RPMI7951 (cell line): ENCODE measurements at places on chromosomes 7 and 10. TPM values are rescaled to one million over a fixed set of nuclear protein-coding genes. Genes with fewer than 3 reads are reported as not detected.
A peak's percentile ranks its signal among the peaks of the same experiment; 100 is the strongest.

ATG9B gene
- 0.24 TPM in 1 of 2 replicates, not detected in the other for total RNA-seq

ARHGAP12 gene
- total RNA-seq = 47.9 and 61.4 TPM in 2 replicates

DNA sequence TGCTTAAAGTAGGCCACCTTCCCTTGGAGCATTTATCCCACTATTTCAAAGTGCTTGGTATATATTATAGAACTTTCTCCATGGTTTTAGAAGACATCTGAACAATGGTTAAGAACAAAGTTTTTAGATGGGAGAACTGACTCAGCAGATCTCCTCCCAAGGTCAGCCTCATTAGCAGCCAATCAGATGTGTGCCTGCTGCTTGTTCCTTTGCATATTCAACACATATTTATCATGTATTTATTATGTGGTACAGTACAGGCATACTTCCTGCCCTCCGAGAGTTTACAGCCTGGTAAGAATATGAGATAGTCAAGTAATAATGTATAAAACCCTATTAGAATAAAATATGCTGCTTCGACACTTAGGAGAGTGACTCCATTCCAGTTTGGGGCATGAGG is 120.1 kb upstream of the NRP1 start:
- DNase-seq = no peak

GRCh38 chr10:48462482-48463020 is 142.3 kb downstream of the ARHGAP22 start:
- no peak for DNase-seq

GRCh38 chr7:100896732-100897608 is 1.3 kb upstream of the ACHE start:
- DNase-seq = no peak

DNA sequence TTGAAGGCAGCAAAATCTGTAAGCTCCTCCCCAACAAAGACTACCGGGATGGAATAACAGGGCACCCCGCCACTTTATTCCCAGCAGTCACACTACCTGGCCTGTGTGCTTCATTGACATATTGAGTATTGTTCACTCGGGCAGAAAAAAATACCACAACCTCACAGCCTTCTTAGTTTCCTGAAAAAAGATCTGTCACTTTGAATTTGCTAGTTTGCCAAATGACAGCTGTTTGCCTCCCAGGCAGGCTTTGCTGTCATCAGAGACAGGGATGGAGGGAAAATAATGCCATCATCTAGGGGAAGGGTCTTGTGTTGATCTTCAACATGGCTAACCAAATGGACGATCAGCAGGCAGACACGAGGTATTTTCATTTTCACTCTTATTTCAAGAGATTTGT is 26.9 kb downstream of the BMPER start:
- DNase-seq = peak; percentile 37

GRCh38 chr10:11697718-11698527 is 44.3 kb upstream of the ECHDC3 start:
- no peak for DNase-seq

- DNase-seq = no peak
Measured at GRCh38 chr7:43779045-43779812, 20.7 kb downstream of the BLVRA start.

DNA sequence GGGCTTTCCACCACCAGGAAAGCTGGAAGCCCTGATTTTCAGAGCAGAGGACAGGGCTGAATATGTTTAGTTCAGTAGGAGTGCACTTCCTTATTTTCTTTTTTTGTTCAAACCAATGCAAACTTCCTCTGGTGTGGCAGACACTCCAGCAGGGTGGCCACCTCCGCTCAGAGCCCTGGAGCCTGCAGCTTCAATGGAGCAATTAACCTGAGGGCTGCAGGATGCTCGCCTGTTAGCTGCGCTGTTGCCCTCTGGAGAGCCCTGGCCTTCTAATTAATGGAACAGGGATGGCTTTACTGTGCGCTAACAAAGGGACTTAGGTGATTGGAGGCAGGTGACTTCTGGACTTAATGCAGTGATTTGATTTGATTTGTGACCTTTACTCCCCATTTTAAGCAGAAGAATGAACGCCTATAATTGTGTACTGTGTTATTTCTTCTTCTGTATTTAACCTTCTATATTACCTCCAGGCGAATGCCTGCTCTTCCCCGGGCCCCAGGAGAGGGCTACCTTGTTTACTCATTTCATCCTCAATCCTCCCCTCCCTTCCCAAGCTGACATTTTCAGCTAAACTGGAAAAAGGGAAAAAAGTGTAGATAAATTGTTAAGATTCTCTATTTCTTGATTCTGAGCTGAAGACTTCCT is 123.0 kb upstream of the CTBP2 start:
- DNase-seq = no peak

GRCh38 chr10:35194906-35195305 is 68.3 kb downstream of the CREM start:
- DNase-seq = peak; percentile 50

- no peak for DNase-seq
Measured at GRCh38 chr10:6082496-6083395, 6.1 kb upstream of the RBM17 start.

- DNase-seq = no peak
Measured at GRCh38 chr10:8048281-8049008, 6.0 kb upstream of the GATA3 start.

GRCh38 chr10:30747633-30748032 is 118.1 kb upstream of the LYZL2 start:
- peak; percentile 89 for DNase-seq

GRCh38 chr10:17586821-17587234 is 30.3 kb downstream of the HACD1 start:
- DNase-seq = peak; percentile 20

- peak; percentile 14 for DNase-seq
Measured at GRCh38 chr10:4947039-4947634, 16.1 kb upstream of the AKR1C1 start.

DNA sequence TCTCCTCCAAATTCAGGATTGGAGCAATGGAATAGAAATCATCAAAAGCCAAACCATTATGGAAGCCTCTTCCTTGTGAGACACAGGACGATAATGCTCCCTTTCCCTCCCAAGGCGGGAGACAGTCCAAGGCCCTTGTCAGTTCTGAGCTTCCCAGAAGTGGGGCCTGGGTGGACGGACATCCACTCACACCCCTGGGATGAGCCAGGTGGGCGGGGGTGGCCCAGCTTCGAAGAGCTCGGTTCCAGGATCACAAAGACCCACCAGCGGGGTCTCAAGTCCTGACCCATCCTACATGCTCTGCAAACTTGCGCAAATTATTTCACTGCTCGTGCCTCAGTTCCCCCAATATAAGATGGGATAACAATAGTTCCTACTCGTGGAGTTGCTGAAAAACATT is 10.1 kb upstream of the FOXL3 start:
- DNase-seq = no peak

GRCh38 chr7:88268858-88269257 is 37.8 kb downstream of the STEAP4 start:
- DNase-seq = no peak

DNA sequence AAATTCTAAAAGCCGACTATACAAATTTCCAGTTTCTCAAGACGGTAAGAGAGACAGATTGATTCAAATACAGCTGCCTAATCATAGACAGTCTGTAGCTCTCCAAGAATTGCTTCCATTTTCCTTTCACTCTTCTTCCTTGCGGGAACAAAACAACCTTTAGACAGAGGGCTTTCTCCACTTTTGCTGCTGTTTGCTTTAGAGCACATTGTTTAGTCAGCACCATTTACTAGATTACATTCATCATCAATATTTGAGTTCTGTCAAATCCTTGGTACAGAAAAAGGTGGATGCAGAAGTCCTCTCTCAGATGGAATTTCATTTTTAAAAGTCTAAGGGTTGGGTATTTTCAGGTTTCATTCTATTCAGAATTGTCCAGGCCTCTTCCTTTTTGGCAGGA is 137.4 kb downstream of the CHRM2 start:
- DNase-seq = no peak

DNA sequence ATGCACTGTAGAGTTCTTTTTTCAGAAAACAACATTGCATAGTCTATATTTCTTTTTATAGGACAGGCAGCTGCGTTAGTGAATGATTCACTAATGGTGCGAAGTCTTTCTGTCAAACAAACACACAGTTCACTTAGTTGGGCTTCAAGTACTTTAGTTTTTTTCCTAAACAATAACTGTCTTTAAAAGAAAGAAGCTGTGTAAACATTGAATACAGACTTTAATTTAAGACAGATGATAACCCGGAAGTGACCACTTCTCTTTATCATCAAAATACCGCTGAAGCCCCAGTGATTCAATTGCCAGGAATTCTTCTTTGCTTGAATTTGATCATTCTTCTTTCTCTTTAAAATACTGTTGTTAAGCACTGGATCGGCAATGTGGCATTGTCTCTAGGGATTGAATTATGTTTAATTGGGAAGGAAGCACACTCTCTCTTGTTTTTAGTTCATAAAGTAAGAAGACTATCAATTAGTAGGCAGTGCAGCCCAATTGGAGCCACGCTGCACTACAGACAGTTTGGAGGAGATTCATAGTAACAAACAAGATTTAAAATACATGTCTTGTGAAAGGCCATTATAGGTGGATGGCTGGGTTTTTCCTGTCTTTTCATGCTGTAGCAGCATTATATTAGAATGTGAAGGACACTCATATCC is 30.4 kb downstream of the CNTNAP2 start:
- peak; percentile 68 for DNase-seq

DNA sequence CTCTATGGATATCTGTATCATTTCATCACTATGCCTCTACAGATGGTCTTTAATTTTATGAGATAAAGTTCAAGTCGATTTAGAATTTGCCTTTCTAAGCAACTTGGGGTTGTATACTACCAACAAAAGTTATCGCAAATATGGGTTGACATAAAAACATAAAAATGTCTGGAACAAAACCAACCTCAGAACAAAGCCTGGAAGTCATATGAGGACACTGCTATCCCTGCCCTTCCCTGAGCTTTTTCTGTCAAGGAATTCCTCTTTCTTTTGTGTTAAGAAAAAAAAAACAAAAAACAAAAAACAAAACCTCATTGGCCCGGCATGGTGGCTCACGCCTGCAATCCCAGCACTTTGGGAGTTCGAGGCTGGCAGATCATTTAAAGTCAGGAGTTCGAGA is 319.3 kb downstream of the CAMK1D start:
- DNase-seq = no peak

DNA sequence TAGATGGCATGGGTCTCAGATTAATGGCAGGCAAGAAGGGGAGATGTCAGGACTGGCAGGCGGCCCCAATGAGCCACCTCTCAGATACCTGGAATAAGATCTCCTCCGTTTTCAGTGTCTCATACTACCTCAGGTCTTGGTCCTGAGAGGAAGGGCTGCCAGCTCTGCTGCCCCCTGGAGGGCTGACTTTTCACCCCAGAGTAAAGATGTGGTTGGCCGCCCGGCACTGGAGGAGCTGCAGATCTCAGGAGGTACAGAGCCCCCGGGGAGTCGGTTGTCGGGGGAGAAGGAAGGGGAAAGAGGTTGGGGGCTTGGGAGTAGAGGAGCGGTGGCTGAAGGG is 642 bp upstream of the COL13A1 start:
- peak; percentile 55 for DNase-seq

GRCh38 chr7:79719216-79719615 is 265.7 kb upstream of the MAGI2 start:
- no peak for DNase-seq

DNA sequence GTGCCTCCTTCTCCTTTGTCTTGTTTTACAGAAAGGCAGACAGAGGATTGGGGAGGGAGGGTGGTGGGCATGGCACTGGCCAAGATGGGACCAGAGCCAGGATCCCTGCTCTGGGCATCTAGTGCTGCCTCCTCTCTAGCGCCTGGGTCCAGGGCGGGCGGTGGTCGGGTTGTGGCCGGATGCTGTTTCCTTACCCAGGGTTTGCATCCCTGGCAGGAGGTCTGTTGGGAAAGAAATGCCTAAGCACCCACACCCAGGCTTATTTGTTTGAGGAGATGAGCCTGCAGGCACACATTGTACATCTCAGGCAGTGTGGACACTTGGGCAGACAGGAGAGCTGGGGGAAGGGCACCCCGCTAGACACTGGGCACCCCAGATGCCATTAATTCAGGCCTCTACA is 102.3 kb upstream of the PCBD1 start:
- no peak for DNase-seq

DNA sequence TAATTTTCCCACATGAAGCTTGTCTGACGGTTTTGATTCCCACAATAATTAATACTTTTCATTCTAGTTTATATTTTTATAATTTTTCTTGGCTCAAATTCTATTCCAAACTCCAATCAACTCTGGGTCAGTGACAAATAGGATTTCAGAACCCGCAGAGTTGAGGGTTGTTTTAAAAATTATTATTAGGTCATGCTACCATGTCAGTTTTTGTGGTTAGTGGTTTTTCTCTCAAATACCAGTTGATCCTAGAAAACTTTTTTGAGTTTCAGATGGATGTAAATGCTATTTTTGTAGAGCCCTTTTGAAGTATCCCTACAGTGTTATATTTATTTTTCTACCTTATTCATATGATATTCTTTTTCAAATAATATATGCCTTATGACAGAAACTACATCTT is 237.4 kb downstream of the SEMA3D start:
- no peak for DNase-seq

DNA sequence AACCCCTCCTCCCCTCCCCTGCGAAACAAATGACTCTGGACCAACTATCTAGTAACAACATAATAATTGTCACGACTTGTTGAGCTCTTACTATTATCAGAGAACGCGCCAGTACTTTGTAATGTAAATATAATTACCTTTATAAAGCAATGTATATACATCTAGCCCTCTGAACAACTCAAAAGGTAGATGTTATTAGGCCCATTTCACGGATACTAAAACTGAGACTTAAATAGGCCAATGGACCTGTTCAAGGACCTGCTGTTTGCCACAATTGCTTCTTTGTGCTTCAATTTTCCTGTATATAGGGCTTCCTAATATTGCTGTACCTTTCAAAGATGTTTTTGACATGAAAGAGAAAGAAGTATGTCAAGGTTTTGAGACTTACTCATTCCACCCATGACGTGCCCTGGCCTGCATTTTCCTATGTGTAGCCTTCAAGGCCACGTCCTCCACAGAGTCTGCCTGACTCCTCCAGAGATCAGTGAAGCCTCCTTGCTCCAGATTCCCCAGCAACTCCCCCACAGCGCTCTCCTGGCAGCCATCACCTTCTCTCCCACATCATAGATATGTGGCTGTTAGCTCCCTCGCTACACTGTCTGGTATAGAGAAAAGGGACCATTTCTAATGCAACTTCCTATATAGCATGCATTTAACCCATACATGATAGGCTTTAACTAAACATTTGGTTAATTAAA is 156.6 kb downstream of the SKIDA1 start:
- DNase-seq = no peak
